ENCODE measurements at places on chromosomes 6 and 20.

GRCh38 chr6:42292004-42292740 lies 74.5 kb upstream of the MRPS10 start:
- no peak for DNase-seq

GRCh38 chr20:61853073-61854005 lies 212.3 kb downstream of the TAF4 start:
- DNase-seq = no peak

GRCh38 chr20:50848846-50849673 lies 54.2 kb downstream of the BCAS4 start:
- no peak for DNase-seq

- DNase-seq = peak; percentile 31
These were observed 209.7 kb downstream of the FARS2 start for GRCh38 chr6:5471044-5471443.

GRCh38 chr6:125191916-125192609 lies 38.5 kb downstream of the TPD52L1 start:
- DNase-seq = peak; percentile 5

GRCh38 chr6:80376411-80376810 lies 269.9 kb downstream of the BCKDHB start:
- no peak for DNase-seq

GRCh38 chr20:59822291-59823029 lies 111.0 kb downstream of the SYCP2 start:
- DNase-seq = no peak

DNA sequence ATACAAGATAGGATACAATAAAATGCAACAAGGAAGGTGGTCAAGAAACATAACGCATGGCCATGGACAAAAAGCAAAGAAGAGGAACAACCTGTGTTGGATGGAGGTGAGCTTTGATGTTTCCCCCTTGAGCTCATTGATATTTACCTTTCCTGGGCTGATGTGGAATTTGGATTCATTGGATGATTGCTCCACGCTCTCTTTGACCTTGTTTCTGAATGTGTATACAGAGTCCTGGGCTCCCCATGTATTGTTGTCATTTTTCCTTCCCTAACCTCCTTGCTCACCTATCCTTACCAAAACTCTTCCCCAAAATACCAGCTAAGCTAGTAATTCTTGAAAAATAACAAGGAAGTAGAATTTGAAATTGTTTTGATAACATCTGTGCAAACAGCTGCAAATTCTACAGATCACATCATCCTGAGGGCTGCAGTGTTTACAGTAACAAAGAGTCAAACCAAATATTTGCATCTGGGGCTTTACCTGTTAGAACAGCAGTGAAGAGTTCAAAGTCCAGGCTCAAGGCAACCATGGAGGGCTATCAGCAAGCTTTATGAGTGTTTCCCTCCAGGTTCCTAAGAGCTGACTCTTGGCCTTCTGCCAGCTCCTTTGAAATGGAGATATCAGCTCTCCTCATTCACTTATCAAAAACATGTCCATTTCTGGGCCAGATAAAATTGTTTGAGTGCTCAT lies 214.3 kb upstream of the MARCKS start:
- DNase-seq = peak; percentile 97

GRCh38 chr20:10217721-10218410 lies 764 bp upstream of the SNAP25 start:
- DNase-seq = peak; percentile 61

DNA sequence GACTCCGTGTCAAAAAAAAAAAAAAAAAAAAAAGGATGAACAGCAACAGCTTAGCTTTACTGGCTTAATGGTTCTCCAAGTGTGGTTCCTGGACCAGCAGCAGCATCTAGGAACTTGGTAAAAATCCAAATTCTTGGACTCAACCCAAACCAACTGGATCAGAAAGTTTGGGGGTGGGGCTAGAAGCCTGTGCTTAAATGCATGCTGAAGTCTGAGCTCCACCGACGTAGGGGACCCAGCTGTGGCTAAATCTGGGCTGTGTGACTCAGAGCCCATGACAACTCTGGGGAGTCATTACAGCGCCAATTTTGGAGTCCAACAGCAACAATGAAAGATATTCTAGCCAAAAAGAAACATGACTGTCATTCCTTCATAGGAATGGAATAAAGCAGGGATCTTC lies 13.6 kb upstream of the CHD6 start:
- DNase-seq = no peak

Data from DMS79 treated with DMSO at 0.1 percent for 48 hours (cell line).